Activated CD4-positive, CD25-positive, alpha-beta regulatory T cell treated with anti-CD3 and anti-CD28 coated beads, Interleukin-2, amount 50 U/mL, for 24 hours (primary cell): ENCODE measurements at places on chromosomes 13 and 19.

DNA sequence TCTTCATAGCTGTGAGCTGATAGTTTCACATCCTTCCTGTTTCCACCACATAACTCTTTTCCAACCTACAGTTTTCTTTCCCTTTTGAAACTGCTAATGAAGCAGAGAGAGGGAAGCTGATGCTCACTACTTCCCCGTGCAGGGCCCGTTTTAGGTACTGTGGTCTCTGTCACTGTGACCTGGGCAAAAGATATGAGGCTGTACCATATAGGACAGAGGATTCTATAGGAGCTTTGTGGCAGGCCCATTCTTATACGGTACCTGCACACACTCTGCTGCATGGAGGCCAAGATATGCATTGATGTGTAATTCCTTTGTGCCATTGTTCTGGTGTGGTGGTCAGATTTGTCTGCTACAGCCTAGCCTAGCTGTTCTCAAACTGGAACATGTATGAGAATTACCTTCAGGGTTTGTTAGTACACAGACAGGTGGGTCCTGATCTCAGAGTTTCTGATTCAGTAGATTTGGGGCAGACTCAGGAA lies 577.3 kb downstream of the LMO7 start:
- ATAC-seq, result no peak

- ATAC-seq, result no peak
Measured at GRCh38 chr13:49993111-49993510, 3.7 kb upstream of the TRIM13 start.

DNA sequence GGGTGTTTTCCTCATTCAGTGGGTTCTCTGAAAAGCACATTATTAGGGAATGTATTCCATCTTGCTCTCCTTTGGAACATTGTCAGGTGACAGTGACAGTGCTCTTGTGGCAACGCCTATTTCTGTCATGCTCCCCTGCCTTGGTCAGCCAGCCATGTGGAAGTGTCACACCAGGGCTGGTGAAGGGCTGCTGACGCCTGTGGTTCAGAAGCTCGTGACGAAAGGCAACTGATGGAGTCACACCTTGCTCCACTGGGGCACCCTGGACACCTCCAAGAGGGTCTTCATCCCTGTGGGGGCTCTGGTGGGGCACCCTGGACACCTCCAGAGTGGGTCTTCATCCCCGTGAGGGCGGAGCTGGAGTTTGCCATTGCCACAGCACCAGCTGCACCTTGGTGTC lies 68.9 kb upstream of the GPR183 start:
- ATAC-seq, result no peak

GRCh38 chr13:37870895-37871550 lies 1.5 kb upstream of the TRPC4 start:
- no peak for ATAC-seq

DNA sequence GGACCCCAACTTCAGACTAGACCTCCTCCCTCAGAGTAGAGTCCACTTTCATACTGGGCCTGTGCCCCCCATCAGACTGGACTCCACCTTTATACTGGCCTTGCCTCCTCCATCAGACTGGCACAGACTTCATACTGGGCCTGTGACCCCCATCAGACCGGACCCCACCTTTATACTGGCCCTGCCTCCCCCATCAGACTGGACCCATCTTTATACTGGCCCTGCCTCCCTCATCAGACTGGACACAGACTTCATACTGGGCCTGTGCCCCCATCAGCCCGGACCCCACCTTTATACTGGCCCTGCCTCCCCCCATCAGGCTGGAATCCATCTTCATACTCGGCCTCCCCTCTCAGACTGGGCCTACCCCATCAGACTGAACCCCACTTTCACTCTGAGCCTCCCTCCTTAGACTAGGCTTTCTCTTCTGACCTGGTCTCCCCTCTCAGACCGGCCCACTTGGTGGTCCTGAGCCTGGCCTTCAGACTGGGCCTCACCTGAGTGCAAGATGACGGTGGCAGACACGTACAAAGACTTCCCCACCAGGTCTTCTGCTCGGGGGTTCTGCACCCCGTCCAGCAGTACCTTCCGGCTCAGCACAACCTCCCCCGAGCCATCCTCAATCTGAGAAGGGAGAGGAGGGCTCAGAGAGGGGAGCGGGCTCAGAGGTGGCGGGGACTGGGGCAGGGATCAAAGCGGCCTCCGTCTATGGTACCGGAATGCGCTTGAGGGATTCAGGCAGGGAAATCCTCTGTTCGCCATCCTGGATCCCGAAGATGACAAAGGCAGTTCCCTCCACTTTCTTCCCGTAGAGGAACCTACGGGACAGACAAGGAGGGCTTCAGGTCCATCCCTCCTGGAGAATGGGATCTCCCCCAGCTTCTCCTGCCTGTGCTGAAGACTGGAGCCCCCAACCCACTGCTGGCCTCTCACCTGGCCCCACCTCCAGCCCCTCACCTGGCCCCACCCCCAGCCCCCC lies 7.5 kb downstream of the C3 start:
- no peak for ATAC-seq
